ENCODE measurements at places on chromosomes 12 and 14.

DNA sequence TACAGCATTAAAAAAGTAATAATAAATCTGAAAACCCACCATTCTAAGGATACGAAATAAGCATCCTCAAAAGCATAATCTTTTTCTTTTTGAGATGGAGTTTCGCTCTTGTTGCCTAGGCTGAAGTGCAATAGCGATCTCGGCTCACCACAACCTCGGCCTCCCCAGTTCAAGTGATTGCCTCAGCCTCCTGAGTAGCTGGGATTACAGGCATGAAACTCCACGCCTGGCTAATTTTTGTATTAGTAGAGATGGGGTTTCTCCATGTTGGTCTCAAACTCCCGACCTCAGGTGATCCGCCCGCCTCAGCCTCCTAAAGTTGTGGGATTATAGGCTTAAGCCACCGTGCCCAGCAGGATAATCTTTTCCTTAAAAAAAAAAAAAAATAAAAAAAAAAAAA, 4.3 kb downstream of the CCNT1 start:
- no peak overlapping the region for H3K4me3 ChIP-seq
- no peaks in the 10 kb centered on the region for H3K27me3 ChIP-seq
- peaks cover 2% of the 10 kb centered on the region for H3K36me3 ChIP-seq
- no peak overlapping the region for H3K27ac ChIP-seq

- H3K4me3 ChIP-seq, result no peak overlapping the region
- H3K27ac ChIP-seq, result no peak overlapping the region
These were observed 175.3 kb downstream of the TSPAN9 start for GRCh38 chr12:3252450-3252891.

DNA sequence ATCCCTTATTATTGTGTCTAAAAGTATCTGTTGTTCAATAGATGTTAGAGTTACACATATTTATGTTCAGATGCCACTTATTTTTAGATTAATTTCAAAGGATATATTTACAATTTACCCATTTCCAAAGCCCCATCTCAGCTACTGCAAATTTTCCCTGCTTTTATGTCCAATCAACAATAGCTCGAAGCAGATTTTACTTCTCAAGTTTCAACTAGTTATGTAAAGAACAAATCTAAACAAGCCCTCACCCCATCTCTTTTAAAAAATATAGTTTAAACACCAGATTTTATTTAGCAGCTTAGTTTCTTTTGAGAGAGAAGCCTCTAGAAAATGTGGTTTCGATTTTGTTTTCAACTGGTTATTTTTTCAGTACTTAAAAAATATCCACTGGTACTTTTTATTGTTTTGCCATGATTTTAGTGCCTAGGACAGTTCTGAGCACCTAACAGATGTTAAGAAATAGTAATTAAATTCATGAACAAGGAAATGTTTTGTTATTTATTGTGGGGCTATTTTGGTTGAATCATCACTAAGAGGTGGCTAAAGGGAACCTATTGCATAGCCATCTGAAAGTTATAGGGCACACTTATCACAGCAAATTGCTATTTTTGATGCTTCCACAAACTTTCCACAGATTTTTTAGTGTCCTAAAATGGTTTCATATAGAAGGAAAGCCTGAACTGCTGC, 96.2 kb upstream of the BMP4 start:
- no peak for DNase-seq
- no peak overlapping the region for H3K27ac ChIP-seq
- H3K27me3 ChIP-seq, result no peaks in the 10 kb centered on the region
- H3K4me3 ChIP-seq, result no peak overlapping the region

DNA sequence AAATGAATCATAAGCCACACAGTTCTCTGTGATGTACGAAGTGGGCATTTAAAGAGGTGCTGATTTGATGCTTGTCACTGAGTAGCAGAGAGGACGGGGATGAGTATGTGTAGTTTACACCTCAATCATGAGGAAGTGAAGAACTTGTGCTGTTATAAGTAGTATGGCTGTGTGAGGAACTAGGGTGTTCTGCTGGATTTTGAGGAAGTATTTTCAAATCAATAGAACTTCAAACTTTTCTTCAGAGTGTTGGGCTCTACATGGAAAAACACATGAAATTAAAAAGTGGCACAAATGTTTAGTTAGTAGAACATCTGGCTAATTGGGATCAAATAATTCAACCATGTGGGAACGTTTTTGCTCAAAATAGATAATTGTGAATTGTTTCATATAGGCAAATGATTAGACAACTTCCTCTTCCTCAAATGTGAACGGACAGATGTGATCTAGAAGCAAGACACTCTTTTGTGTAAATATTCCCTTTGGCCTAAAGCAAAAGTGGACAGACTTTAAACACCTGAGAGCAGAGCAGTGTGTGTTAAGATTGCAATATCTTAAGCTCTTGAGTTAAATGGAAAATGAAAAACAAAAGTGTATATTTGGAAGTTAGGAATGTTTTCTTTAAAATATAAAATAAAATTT, 168.5 kb downstream of the NAV3 start:
- H3K27me3 ChIP-seq, result no peaks in the 10 kb centered on the region
- no peaks in the 10 kb centered on the region for H3K4me1 ChIP-seq
- DNase-seq, result no peak
- H3K4me3 ChIP-seq, result no peak overlapping the region

- H3K36me3 ChIP-seq, result no peaks in the 10 kb centered on the region
- peak; percentile 77 for DNase-seq
- H3K4me3 ChIP-seq, result no peak overlapping the region
- no peaks in the 10 kb centered on the region for H3K27me3 ChIP-seq
- no peak overlapping the region for H3K27ac ChIP-seq
- H3K4me1 ChIP-seq, result no peaks in the 10 kb centered on the region
These were observed 6.4 kb upstream of the DTX1 start for GRCh38 chr12:113049976-113050742.

DNA sequence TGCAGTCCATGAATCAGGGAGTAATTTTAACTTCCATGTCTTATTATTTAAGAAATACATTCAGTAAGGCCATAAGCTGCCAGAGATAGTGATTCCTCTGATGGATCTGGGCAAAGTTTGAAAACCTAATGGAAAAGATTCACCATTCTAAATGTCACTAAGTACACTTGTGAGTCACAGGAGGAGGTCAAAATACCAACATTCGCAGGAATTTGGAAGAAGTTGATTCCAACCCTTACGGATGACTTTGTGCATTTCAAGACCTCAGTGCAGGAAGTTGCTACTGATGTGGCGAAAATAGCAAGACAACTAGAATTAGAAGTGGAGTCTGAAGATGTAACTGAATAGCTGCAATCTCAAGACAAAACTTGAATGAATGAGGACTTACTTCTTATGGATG, 69.8 kb downstream of the OSBPL8 start:
- DNase-seq, result no peak
- no peak overlapping the region for H3K27ac ChIP-seq
- H3K4me3 ChIP-seq, result no peak overlapping the region

DNA sequence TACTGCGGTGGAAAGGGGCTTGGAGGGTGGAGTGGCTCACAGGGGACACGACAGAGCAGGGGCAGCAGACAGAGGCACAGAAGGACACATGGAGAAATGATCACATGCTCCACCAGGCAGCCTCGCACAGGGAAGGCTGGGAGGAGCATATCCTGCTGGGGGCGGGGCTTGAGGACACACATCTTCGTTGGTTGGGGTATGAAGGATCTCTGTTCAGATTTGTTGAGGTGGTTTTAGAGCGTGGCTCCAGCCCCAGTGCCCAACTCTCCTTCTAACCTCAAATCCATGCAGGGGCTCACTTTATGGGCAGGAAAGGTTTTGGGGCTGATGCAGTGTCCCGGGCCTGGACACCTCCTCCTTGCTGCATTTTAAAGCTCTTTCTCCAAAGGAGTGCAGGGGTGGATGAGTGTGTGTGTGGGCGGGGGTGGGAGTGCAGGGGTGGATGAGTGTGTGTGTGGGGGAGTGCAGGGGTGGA, 733 bp upstream of the P3H3 start:
- peaks cover 17% of the 10 kb centered on the region for H3K4me1 ChIP-seq
- no peaks in the 10 kb centered on the region for H3K27me3 ChIP-seq
- no peak overlapping the region for H3K4me3 ChIP-seq
- no peaks in the 10 kb centered on the region for H3K36me3 ChIP-seq

- no peak overlapping the region for H3K4me3 ChIP-seq
- H3K4me1 ChIP-seq, result peaks cover 6% of the 10 kb centered on the region
- H3K27ac ChIP-seq, result no peak overlapping the region
- H3K36me3 ChIP-seq, result no peaks in the 10 kb centered on the region
- DNase-seq, result no peak
These were observed 916.5 kb downstream of the AACS start for GRCh38 chr12:125981610-125982253.

DNA sequence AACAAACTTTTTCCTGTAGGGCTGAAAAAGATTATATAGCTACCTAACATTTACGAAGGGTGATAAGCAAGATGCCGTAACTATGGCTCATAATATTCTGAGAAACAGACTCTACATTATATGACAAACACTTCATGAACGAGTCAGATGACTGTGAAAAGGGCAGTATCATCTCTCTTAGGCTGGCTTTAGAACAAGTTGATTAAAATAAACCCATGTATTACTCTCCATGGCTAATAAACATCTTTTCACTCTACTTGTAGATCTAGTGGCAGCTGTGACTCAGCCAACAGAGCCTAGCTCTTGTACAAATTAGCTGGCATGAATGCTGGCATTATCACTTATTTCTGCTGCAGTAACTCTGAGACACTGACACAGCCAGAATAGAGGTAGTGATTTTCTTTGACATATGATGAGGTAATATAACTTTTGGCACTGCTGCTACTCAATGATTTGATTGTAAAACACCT, 47.1 kb downstream of the SLC2A13 start:
- H3K36me3 ChIP-seq, result no peaks in the 10 kb centered on the region
- no peak overlapping the region for H3K4me3 ChIP-seq
- no peak for DNase-seq
- no peaks in the 10 kb centered on the region for H3K27me3 ChIP-seq
- no peaks in the 10 kb centered on the region for H3K4me1 ChIP-seq
- no peak overlapping the region for H3K27ac ChIP-seq

- H3K36me3 ChIP-seq, result peaks cover 26% of the 10 kb centered on the region
- peaks cover 11% of the 10 kb centered on the region for H3K4me1 ChIP-seq
- no peak overlapping the region for H3K27ac ChIP-seq
- no peaks in the 10 kb centered on the region for H3K27me3 ChIP-seq
These were observed 92.0 kb downstream of the NCOR2 start for GRCh38 chr12:124475295-124476010.

DNA sequence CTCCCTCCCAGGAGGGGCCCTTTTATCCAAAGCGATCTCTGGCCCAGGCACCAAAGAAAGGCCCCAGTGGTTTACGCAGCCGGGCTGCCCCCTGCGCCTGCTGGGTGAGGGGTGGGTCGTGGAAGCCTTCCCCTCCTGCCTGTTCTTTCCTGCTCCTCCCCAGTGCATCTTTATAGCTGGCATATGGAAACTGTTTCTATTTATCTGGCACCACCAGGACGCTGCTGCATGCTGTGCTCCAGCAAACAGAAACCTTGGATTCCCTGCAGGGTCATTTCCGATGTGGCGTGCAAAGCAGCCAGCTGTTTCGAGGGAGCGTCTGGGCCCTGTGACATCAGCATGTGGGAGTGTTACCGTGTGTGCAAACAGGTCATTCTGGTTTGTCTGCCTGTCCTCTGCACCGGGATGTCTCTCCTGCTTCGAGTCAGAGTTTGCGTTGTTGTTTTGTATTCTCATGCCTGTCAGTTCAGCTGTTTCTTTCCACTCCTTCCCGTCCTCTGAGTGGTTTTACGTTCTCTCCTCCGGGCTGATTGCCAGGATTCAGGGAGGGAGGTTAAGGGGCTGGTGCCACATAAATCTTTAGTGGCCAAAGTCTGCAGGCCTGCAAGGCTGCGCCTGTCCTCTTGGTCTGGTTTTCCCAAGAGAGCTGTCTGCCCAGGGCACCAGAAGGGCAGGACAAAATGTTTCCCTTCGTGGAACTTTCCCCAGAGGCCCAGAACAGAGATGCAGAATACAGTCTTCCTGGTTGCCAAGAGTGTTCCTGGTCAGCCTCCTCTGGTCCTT, 24.6 kb downstream of the TPCN1 start:
- no peaks in the 10 kb centered on the region for H3K27me3 ChIP-seq
- peak overlapping the region; percentile 53 for H3K4me3 ChIP-seq
- DNase-seq, result peak; percentile 97
- no peaks in the 10 kb centered on the region for H3K36me3 ChIP-seq
- peak overlapping the region; percentile 92 for H3K27ac ChIP-seq

- H3K4me3 ChIP-seq, result no peak overlapping the region
- H3K27ac ChIP-seq, result no peak overlapping the region
- H3K36me3 ChIP-seq, result no peaks in the 10 kb centered on the region
- no peaks in the 10 kb centered on the region for H3K27me3 ChIP-seq
These were observed 158.9 kb upstream of the EEA1 start for GRCh38 chr12:93087840-93088610.

DNA sequence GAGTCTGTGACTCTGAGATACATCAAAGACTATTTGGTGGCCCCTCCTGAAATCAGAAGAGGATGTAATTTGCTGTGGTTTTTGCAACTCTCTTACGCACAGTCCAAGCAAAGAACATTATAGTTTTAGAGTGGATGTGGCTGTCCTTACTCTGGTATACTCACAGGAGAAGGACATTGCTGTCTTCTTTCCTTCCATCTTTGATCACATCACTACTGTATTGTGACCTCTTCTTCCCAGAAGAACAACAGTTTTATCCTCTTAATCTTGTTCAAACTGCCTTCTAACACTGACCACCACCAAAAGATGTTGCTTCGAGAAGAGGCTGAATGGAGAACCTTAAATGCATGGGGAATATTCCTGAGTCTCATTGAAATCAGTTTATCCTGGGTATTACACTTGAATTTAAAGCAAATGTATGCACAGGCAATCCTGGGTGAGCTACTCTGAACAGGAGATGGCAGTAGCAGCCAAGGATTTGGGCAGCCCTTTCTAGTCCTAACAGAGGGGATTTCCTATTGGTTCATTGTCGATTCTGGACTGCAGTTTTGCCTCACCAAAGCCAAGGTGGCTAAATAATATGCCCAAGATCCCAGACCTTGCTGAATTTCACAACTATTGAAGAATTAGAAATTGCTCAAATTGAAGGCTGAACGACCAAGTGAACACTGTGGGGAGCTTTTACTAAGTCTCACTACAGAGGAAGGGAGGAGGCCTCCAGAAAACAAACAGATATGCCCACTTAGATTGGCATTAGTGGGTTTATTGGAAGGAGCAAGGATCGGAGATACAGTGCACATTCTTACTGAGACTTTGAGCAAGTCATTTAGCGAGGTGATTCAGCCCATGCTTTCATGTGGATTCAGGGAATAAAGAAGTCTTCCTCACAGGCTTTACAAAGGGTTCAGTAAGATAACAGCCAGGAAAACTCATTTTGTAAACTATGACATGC, 282.8 kb downstream of the PAWR start:
- peak; percentile 75 for DNase-seq
- H3K27ac ChIP-seq, result no peak overlapping the region
- peaks cover 33% of the 10 kb centered on the region for H3K4me1 ChIP-seq
- H3K36me3 ChIP-seq, result no peaks in the 10 kb centered on the region

DNA sequence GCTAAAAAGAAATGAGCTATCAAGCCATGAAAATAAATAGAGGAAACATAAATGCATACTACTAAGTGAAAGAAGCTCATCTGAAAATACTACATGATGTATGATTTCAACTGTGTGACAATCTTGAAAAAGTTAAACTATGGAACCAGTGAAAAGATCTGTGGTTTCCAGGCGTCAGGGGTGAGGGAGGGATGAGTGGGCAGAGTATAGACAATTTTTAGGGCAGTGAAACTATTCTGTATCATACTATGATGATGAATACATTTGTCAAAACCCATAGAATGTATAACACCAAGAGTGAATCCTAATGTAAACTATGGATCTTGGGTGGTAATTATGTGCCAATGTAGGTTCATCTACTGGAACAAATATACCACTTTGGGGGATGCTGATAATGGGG, 21.3 kb downstream of the SPX start:
- H3K36me3 ChIP-seq, result no peaks in the 10 kb centered on the region
- no peak for DNase-seq
- H3K4me1 ChIP-seq, result no peaks in the 10 kb centered on the region
- no peaks in the 10 kb centered on the region for H3K27me3 ChIP-seq
- no peak overlapping the region for H3K4me3 ChIP-seq

Measured in kidney (tissue), 22 donors.